ENCODE measurements at places on chromosomes 5 and 9.
A peak's percentile ranks its signal among the peaks of the same experiment; 100 is the strongest.

- no peak for DNase-seq
Measured at GRCh38 chr9:17994695-17995425, 416.0 kb downstream of the SH3GL2 start.

DNA sequence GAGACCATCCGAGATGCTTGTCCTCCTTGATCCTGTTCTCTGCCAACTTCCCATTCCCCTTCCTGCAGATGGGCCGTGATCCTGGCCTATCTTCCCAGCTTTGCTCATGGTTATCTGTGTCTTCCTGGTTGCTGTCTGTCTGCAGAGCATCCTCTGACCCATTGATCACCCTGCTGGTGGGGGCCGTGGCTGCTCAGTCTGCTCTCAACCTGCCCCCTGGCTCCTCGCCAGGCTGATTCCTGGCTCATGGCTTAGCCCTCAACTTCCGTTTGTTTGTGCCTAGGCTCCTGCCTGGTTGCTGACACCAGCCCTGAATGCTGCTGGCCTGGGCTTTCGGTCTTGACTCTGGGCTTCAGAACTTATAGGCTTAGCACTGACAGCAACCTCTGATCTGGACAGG is 67.1 kb upstream of the SMIM15 start:
- DNase-seq: no peak

- DNase-seq: no peak
Measured at GRCh38 chr5:67591491-67591890, 394.9 kb upstream of the CD180 start.

GRCh38 chr5:97762483-97762882 is 579.4 kb upstream of the RIOK2 start:
- DNase-seq: no peak

GRCh38 chr9:135508211-135508820 is 7.8 kb downstream of the MRPS2 start:
- DNase-seq: no peak

DNA sequence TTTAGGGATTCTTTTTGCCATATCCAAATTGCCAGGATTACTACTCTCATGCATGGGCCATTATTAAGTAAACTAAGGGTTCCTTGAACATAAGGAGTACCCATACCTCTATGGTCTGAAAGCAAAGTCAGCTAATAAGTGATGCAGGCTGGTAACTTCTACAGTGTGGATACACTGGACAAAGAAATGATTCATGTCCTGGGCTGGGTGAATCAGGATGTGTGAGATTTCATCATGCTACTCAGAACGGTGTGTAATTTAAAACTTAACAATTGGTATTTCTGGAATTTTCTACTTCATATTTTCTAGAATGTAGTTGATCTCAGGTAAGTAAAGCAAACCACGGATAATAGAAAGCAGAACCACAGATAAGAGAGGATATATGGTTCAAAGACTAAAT is 428.8 kb downstream of the CHSY3 start:
- DNase-seq: no peak

GRCh38 chr5:173246135-173246495 is 11.1 kb upstream of the NKX2-5 start:
- no peak for DNase-seq

DNA sequence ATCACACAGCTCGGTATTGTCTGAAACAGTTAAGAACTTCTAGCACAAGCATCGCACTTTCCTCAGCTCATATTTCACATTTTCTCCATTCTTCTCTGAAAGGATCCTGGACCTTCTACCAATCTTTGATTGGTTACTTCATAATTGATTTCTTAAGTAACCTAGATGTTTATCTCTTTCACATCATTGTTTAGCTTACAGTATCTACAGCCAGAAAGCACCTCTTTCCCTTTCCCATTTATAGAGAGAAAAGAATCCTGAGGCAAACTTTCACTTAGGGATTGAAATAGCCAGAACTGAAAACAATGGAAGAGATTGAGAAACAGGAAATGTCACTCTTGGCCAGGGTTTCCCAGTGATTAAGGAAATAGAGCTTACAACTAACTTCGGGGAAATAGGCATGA is 2.5 kb downstream of the IL33 start:
- no peak for DNase-seq

DNA sequence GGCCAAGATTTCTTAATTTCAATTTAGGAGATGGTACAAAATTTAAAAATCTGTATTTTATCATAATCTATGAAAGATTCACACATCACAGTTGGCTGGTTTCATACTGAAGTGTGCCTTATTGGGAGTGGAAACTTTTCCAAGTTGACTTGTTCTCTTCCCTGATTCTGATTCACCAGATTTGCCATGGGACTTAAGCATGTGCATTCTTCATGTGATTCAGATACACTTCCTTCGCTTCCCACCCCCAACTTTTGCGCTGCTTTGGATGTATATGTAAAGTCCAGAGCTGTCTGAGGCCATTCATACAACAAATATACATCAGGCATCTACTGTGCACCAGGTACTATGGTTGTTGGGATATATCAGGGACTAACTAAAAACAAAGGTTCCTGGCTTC is 34.4 kb downstream of the CPEB4 start:
- no peak for DNase-seq

DNA sequence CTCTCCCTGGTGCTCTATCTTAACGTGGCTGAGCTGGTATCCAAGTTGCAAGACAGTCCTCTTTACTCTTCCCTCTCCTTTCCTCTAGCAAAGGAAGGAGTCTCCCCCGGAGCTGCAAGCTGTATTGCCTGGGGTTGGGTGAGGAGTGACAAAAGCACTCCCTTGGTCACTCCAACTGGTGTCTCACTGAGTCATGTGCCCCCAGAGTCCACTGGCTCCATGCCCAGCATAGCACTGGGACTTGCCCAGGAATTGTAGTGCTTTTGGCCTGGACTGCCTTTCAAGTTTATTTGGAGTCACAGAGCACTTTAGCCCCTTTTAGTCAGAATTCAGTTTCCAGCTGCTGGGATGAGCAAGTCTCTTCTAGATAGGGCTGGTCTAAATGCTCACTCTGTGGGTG is 82.6 kb upstream of the FST start:
- no peak for DNase-seq

DNA sequence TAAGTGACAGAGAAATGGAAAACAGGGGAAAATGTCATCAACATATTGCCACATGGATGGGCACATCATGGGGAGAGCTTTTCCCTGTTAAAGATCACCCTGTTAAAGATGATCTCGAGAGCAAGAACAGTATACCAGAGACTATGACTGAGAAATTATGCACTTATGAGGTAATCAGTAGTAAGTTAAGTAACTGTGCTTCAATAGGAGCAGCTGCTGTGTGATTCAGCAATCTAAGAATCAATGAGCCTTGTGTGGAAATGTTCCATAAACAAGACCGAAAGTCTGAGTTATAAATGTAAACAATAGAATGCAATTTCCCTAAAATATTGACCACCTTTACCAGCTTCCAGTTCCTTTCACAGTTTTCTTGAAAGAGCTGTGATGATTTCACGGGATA is 582.3 kb downstream of the CAAP1 start:
- DNase-seq: no peak

GRCh38 chr5:36641431-36641830 is 35.0 kb downstream of the SLC1A3 start:
- DNase-seq: no peak

DNA sequence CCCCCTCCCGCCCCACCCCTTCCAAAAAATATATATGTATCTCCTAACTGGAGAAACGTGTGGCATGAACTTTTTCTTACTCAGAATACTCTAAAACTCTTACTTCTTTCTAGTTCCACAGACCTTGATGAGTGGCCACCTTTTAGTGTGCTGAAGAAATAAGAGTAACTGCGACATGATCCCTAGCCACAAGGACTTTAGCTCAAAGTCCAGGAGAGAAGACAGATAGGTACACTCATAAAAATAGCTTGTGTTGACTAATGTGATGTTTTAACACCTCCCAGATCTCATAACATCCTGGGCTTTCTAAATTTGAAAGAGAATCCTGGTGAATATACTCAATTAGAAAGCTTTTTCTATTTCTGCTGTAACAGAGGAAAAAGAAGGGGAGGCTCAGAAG is 1005.0 kb upstream of the DMAC1 start:
- no peak for DNase-seq

DNA sequence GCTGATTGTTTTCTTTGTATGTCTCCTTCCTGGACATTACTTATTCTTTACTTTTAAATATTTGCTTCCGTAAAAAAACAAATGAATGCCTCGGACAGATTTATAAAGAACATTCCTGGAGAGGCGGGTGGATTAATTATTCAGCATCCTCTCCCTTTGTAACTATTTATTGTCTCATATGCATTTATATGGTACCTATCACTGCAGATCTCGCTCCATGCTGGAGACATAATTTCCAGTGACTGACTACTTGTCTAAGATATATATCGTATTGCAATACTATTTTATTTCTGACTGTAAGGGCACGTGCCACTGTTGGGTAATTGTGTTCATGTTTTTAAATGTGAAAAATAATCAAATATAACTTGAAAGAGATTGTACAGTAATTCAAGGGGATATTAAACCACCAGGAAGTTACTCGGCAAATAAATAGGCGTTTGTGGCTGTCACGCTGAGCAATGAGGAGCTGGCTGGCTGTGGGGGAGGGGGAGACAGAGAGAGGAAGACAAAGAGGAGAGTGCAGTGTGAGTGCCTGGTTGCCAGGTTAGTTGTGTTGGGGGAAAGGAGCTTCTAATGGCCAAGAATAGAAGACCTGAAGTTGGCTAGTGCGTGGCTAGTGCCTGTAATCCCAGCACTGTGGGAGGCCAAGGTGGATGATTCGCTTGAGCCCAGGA is 131.8 kb upstream of the GABRP start:
- DNase-seq: no peak

GRCh38 chr5:116650544-116650943 is 75.9 kb upstream of the SEMA6A start:
- DNase-seq: peak; percentile 20

DNA sequence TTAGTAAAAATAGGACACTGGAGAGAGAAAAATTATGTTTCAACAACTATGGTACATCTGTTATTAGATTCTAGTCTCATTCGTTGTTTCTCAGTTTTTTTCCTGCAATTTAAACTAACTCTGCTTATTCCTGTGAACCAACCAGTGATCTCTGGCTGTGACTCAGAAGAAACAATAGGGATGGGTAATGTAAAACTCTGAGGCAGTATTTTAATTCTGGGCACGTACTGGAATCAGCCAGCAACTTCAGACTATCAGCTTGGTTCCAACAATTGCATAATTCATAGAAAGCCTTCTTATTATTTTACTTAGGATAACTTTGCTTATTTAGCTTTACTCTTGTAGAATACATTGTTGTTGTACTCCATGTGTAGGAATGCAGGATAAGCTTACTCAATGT is 28.8 kb downstream of the MLLT3 start:
- DNase-seq: no peak

DNA sequence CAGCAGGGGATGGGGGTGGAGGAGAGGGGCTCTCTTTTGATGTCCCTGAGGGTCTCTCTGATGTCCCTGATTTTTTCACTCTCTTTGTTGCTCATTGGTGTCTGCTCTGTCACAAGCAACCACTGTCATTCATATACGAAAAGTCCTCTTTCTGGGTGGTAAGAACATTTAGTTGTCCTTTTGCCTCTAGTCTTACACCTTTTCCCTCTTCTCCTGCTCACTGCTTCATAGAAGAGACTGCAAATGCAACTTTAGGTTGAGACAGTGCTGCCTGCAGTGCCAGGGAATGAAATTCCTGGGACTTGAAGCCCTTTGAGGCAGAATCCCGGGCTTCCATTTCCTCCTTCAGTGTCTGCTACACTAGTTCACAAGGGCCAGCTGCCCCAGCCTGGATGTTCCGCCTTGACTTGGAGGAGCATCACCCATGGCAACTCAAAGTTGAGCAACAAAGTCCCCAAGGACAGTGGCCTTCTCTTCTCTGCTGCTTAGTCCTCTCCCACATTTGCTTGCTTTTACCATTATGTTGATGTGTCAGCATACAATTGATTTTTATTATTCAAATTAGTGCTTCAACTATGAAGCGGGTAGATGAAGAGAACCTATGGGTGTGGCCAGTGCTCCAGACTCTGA is 94.7 kb upstream of the RUSC2 start:
- DNase-seq: no peak

DNA sequence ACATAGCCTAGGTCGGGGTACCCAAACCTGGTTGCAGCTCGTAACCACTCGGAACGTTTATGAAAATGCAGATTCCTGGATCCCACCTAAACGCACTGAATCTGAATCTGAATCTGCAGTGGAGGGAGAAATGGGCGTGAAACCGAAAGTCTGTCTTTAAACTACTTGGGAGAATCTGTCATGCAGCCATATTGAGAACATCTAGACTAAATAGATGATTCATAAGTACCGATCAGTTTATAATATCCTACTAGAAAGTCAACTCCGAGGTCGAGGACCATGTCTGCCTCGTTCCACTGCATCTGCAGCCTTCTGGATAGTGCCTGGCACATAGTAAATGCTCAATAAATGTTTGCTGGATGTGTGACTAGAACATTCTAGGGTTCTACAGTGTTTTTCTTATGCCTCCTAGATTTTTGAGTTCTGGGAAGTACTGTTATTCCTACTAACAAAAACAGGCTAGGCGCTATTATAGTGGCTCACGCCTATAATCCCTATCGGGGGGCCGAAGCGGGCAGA is 632 bp downstream of the COQ4 start:
- DNase-seq: no peak

DNA sequence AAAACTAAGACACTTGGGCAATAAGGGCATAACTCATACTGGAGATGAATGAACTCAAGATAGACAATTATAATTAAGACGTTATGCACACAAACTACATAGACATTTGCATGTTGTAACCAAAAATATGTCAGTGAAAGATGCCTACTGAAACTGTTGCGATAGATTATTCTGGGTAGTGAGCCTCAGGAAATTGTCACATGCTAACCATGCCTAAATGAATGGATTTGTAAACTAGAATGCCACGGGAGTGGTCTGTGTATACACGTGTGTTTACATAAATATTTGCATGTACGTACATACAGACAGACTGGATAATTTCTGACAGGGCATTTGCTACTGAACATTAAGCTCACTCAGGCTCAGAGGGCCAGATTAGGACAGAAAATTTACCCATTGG is 1.2 kb downstream of the NIPSNAP3B start:
- no peak for DNase-seq

- no peak for DNase-seq
Measured at GRCh38 chr9:104895572-104895971, 32.4 kb downstream of the ABCA1 start.

GRCh38 chr5:36720688-36721087 is 114.3 kb downstream of the SLC1A3 start:
- no peak for DNase-seq

DNA sequence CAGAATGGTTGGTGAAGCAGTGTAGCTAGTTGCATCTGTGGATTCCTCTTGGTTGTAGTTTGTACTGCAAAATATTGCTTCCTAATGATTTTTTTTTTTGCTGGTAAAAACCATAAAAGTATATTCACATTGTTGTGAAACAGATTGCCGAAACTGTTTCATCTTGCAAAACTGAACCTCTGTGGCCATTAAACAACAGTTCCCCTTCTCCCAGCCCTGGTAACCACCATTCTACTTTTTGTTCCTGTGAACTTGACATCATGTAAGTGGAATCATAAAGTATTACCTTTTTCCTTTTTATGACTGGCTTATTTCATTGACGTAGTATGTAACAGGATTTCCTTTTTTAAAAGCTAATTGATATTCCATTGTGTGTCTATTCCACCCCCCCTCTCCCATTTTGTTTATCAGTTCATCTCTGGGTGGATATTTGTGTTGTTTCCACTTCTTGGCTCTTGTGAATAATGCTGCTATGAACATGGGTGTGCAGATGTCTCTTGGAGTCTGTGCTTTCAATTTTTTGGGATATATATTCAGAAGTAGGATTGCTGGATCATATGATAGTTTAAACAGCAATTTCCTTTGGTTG is 11.8 kb downstream of the SUB1 start:
- no peak for DNase-seq
